Stimulated activated CD8-positive, alpha-beta memory T cell treated with anti-CD3 and anti-CD28 coated beads, Interleukin-2, amount 100 ng/mL, for 48 hours (primary cell): ENCODE measurements at places on chromosomes 12 and 14.

DNA sequence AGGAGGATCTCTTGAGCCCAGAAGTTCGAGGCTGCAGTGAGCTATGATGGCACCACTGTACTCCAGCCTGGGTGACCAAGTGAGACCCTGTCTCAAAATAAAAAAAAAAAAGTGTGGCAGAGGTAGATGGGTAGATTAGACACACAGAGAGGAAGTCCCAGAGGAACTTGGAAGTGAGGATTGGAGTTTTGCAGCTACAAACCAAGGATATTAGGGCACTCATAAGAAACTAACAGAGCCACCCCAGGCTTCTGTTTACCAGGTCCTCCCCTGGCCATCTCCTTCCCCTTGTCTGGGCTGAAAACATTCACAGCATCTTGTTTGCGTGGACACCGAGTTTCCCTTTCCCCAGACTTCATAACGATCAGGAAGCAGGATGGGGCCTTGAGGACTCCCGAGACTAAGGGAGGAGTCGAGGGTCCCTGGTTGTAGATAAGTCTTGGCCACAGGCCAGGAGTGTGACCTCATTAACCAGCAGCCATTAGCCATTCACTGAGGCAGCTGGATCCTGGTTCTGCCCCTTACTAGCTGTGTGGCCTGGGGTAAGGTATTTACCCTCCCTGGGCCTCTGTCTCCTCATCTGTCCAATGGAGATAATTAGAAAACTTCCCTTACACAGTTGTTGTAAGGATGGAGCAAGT, 2.1 kb downstream of the MAP1LC3B2 start:
- no peak for DNase-seq

- DNase-seq, result no peak
Observed at GRCh38 chr14:21525571-21525961, 580 bp downstream of the SALL2 start.

- no peak for DNase-seq
Observed at GRCh38 chr12:28996688-28997087, 152.4 kb upstream of the FAR2 start.

DNA sequence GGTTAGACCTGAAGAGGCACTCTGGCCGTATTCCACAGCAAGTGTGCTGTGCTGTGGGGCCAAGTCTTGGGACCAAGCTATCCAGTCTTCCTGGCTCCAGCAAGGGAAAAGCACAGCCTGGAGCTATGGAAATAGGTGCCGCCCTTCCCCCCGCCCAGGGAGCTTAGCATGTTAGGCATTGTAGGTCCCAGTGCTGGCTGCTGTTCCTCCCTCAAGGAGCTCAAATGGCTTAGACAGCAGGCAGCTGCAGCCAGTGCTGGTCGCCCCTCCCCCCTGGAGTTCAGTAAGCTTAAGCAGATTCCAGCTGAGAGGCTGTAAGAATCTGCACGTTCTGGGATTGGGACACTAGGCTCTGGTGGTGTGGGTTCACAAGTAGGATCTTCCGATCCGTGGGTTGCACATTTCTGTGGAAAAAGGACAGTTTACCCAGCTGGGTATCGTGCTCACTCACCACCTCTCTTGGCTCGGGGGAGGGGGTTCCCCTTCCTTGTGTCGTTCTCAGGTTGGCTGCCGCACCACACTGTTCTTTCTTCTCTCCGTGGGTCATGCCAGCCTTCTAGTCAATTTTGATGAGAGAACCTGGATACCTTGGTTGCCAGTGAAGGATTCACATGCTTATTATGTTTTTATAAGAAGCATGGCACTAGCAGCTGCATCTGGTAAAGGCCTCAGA, 127.3 kb downstream of the CNTN1 start:
- no peak for DNase-seq

DNA sequence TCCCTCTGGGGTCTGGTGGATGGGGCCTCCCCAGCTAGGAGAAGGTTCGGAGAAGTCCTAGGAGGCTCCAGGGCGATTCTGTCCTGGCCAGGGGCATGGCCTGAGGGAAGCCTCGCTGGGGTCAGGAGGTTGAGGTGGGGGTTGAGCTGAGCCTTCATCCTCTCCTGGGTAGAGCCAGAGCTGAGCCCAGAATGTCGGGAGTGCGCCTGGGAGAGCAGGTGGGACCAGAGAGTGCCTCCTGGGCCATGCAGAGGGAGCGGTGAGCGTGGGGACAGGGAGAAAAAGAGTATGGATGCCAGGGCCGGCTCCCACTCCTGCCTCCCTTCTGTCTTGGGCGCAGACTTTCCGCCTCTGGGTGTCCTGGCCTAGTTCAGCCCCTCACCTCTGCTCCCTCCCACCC, 13.1 kb downstream of the RPS6KL1 start:
- DNase-seq, result no peak

DNA sequence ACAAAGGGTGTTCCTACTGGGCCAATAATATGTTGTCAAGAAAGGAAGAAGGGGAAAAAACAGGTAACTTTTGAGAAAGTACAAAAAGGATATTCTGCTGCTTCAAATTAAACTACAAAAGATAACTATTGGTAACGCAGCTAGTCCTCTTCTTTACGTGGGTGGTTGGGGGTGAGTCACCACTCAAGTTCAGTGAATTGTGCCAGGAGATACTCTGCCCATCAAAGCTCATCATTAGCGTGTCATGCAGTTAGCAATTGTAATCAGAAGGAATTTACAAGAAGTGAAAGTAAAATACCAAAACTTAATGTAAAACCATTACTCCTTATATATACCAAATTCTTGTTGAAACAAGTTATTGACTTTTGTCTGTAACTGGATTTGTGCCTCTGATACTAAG, 342.0 kb downstream of the NPAS3 start:
- DNase-seq, result no peak

GRCh38 chr14:99630202-99630601, 14.7 kb upstream of the HHIPL1 start:
- DNase-seq, result no peak

GRCh38 chr12:121223292-121224285, 13.7 kb downstream of the P2RX4 start:
- peak; percentile 14 for DNase-seq

GRCh38 chr14:93944348-93945069, 17.4 kb downstream of the FAM181A start:
- DNase-seq, result no peak

DNA sequence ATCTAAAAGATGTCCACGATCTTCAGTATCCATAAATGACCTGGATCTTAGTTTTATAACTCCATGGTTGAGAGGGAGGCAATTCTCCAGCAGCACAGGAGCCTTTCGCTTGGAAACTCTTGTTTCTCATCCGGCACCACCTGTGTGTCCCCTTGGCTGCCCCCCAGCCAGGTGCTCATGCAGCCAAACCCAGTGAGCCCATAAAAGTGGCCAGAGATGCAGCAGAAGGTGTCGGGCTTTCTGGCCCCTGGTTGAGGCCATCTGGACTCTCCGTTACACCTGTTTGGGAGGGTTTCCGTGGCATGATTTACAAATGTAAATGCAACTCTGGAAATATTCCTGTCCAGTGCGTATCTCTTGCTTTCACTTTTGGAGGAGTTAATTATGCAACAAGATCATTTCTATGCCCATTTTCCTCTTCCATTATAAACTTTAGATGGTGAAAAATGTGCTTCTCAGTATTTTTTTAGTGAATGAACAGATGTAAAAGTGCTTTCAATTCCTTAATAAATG, 291.1 kb downstream of the DIO2 start:
- DNase-seq, result no peak

DNA sequence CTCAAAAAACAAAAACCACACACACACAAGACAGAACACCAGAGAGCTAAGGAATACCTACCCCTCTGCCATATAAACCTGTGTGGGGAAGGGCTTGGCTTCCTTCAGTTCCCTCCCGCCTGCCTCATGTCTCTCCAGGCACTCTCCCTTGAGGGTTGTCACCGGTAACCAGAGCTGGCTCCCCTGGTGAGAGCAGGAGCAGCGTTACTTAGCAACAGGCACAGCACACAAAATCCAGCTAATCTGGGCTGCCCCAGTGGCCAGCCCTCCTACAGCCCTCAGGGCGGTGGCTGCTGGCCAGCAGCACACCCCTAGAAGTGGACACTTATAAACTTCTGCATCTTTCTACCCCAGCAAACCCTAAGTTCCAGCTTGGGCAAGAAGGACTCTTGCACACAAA, 21.6 kb upstream of the NR4A1 start:
- DNase-seq, result no peak

GRCh38 chr14:87483271-87484260, 509.4 kb downstream of the GALC start:
- no peak for DNase-seq

- no peak for DNase-seq
Observed at GRCh38 chr14:89447182-89447944, 30.3 kb upstream of the FOXN3 start.

- DNase-seq, result no peak
Observed at GRCh38 chr14:20623798-20624197, 17.7 kb downstream of the OR6S1 start.

- no peak for DNase-seq
Observed at GRCh38 chr12:55019784-55020183, at the start of gene NEUROD4. NEUROD4 (plus strand) TSS chr12:55019974; CDS start chr12:55026440, 6,466 bp downstream.

GRCh38 chr14:24052656-24053547, 1.1 kb downstream of the CARMIL3 start:
- peak; percentile 48 for DNase-seq

- DNase-seq, result no peak
Observed at GRCh38 chr12:104510873-104511440, 54.2 kb downstream of the CHST11 start.

DNA sequence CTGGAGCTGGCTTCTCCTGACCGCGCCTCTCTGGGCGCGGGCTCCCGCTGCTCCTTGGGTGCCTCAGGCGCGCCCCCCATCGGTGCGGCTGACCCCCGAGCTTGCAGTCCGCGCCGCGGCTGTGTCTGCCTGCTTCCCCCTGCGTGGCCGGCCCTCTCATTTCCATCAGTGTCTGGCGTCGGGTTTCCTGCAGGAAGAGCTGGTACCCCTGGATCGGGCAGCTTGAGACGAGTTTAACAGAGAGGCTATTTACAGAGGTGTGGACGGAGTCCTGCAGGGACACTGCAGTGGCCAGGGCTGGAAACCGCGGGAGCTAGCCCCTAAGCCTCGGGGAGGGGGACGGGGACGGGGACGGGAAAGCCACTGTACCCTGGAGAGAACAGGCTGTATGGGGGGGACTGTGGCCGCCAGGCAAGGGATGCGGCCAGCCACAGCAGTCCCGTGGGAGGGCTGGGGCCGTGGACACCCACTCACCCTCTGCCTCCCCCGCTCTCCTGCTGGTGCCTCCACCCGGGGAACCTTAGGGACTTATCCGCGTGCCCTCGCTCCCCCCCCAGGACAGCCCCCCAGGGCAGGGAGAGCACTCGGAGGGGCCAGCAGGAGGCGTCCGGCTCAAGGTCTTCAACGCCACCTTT, 3.7 kb upstream of the CACNA2D4 start:
- no peak for DNase-seq

- no peak for DNase-seq
Observed at GRCh38 chr14:65849091-65849490, 436.6 kb downstream of the FUT8 start.

DNA sequence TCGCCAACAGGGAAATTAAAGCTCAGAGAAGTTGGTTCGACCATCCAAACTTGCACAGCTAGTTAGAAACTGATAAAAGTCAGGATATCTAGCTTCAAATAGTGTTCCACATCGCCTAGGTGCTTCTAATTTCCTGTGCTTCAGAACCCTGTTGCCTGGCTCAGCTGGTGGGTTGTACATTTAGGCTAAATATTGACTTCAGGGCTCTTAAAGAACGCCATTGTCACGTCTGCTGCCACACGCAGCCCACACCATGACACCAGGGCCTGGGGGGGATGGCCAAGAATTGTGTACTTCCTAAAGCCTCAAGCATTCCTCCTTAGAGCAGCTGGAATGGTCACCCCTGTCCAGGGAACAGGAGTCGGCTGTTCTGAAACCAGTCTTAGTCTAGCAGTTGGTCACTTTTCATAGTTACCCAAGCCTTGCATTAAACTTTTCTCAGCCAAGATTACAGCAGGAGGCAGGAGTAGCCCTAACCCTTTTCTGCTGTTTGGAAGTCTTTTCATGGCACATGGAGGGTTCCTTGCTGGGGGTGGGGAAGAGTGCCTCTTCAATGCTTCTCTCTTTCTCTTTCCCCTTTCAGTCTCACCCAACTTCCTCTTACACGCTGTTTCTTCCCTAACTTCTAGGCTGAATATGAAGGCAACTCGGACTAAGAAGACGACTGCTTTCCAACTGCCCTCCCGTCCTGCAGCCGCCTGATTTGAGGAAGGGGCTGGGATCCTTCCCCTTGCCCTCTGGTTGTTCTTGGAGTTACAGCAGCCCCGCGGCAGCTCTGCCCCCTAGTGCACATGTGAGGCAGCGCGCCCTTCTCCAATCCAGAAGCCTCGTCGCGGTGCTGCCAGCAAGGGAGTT, 17.1 kb downstream of the FOS start:
- DNase-seq, result peak; percentile 69

- DNase-seq, result no peak
Observed at GRCh38 chr14:62187265-62187664, 425.0 kb downstream of the SNAPC1 start.

DNA sequence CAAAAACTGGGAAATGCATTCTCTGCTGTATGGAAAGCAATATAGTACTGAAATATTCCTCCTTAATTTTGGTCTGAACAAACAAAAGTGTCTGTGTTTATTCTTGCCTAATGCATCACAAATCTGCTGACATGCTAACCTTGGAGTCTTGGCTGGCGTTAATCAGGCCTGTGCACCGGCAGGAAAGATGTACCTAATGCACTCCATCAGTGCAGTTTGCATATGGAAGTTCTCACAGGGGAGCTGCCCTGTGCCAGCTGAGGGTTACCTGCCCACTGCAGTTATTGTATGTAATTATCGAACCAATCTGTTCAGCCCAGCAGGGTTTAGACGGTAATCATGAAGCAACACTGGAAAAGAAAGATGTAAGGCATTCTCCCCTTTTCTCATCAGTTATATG, 76.9 kb downstream of the VRK1 start:
- no peak for DNase-seq

- DNase-seq, result no peak
Observed at GRCh38 chr14:103250874-103251273, 83.2 kb upstream of the EIF5 start.

- no peak for DNase-seq
Observed at GRCh38 chr12:131894981-131895639, 688 bp downstream of the ULK1 start.

GRCh38 chr12:82596483-82596882, 90.2 kb upstream of the TMTC2 start:
- no peak for DNase-seq

DNA sequence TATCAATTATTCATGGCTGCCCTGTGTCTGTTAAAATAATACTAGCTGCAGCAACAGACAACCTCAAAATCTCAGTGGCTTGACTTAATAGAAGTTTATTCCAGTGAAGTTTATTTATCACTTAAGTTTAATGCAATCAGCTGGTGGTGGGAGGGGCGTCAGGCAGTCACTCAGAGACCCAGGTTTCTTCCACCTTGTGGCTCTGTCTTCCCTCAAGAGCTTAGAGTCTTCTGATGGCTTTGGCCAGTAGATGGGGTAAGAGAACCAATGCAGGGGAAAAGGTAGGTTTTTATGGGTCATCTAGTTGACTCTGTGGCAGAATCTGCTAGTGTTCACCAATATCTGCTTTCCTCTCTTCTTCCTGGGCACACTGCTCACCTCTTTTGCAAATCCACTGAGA, 668.9 kb downstream of the AACS start:
- no peak for DNase-seq
